ENCODE measurements at places on chromosomes 1 and 21.

- DNase-seq: no peak
Measured at GRCh38 chr1:36161641-36162531, 5.9 kb downstream of the MAP7D1 start.

DNA sequence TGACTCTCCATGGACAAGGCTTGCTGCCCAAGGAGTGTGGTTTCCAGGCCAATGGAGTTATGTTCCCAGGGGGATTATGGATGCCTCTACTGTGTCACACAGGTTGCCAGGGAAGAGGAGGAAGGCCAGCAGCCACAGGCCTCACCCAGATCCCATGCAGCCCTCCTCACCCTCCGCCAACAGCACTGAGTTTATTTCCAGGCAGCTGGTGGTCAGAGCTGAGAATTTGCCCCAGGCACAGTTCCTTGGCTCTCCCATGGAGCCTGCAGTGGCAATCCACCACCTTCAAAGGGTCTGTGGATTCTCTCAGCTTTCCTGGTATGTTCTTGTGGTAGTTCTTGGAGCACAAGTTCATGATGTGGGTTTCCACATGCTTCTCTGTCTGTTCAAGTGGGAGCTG, 79.2 kb downstream of the NTNG1 start:
- DNase-seq: no peak

DNA sequence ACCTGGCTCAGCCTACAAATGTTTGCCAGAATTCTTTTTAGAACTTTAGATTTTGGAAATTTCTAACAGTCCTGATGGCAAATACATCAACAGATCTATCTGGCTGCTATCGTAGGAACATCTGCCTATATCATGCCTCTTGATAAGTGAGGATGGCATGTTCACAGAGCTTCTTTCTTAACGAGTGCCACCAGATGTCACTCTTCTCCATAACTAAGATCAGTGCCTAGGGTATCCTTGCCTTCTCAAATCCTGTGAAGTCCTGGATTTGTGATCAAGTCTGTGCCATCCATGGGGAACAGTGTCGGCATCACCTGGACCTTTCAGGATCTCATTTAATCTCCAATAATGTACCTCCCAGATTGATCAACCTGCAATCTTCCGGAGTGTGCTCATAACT, 36.5 kb upstream of the CD5L start:
- DNase-seq: no peak

DNA sequence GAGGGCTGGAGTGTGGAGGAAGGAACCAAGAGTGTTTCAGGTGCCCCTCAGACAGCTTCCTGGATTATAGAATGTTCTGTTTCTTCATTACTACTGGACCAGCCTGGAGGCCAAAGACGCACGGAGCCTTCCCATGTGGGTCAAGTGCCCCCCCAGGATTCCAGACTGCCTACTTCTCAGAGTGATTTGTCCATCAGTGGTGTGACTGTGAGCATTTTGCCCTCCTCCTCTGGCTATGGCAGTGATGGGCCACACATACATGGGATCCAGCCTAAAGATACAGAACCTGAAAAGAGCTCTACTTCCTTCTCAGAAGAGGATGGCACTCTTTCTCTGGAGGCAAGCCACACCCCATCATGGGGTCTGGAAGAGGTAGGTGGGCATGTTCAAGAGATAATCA, 64.9 kb downstream of the MACF1 start:
- no peak for DNase-seq

DNA sequence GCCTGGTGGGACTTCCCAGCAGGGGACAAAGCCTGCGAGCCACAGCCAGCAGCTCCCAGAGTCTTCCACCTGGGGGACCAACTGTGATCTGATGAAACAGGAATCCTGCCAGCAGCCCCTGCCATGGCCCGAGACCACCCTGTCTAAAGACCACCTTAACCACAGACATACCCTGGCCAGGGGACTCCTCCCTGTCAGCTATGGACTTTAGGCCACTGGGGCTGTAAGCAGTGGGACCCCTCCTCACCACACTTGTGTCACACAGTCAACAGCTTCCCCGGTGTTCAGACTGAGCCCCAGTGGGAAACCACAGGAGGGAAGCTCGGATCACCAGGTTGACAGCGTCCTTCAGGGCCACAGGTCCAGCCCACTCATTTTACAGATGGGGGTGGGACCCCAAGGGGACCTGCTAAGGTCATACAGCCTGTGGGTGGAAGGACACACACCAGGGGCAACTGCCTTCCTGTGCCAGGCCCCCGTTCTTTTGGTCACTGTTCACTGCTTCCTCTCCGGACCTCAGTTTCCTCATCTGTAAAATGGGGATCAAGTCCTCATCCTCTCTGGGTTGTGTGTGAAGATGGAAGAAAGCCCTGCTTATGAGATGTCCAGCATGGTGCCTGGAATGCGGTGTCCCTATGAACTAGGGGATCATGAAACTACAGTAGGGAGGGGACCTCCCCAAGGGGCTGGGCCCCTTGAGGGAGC, 11.4 kb downstream of the EPHA2 start:
- DNase-seq: no peak

DNA sequence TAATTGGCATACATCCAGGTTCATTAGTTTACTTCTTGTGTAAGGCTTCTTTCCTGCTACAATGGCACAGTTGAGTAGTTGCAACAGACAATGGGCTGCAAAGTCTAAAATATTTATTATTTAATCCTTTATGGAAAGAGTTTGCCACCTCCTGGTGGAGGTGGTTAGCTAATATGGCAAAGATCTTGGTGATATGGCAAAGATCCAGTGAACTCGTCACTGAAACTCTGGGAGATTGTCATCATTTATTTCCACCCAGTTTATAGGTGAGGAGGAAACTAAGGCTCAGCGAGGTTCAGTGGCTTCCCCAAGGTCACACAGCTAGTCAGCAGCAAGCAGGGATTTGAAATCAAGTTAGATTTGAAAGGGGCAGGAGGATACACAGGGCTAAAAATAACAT, 16.1 kb upstream of the IFFO2 start:
- no peak for DNase-seq

DNA sequence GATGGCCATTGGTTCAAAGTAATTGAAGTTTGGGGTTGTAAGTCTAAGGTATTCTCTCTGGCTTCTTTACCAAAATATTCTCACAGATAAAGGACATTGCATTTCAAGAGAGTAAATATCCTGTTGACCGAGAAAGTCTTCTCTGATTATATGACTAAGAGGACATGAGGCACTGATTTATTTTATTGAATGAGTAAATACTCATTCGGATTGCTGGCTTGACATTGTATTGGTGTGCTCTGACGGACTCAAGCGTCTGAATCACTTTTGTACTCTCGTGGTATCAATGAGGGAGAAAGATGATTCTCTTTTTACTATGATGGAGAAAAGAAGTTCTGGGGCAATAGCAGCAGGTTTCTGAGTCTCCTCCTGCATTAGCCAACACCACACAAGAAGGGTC, 205.3 kb upstream of the RRP15 start:
- DNase-seq: no peak

- DNase-seq: peak; percentile 84
Measured at GRCh38 chr21:42120101-42120902, 49.2 kb downstream of the UMODL1 start.

DNA sequence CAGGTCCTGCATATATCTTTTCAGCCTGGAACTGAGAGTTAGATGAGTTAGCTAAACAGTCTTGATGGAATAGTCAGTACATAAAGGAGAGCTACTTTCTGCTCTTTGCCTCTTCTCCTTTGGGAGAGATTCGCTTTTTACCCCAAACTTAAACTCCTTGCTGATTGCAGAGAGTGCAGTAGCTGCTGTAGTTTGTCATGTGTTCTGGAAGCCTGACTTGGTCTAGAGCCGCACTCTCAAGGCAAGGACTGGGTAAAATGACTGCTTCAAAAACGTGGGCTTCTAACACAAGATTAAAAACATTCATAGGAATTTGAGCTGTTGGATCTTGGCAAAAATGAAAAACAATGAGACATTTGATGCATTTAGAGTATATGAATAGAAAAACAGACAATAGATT, 351.6 kb downstream of the RYR2 start:
- DNase-seq: no peak

GRCh38 chr1:175158170-175158591, 34.4 kb downstream of the KIAA0040 start:
- DNase-seq: no peak

- DNase-seq: no peak
Measured at GRCh38 chr21:45264912-45265515, 22.7 kb downstream of the POFUT2 start.

- DNase-seq: no peak
Measured at GRCh38 chr1:88462488-88463261, 221.4 kb upstream of the PKN2 start.

DNA sequence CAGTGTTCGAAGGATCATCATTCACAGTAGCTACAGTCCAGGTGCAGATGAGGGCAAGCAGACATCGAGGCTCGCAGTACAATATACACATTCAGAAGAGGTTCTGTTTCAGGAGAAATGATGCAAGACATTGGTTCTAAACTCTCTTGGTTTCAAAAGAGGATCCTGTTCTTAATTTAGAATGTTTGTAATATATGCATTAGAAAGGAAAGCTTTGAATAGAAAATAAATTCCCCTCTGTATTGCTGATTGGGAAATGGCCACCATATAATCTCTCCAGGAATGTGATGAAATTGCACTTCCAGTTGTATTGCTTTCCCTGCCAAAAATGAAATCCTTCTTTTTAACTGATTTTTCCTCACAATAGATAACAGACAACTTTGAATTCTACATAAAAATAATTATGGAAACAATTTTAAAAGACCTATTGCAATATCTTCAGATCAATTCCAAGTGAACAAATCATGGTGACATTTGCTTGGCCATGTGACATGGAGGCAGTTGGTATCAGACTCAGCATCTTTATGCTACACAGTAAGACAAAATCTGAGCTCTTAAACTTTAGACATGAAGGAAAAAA, 27.6 kb upstream of the SIPA1L2 start:
- DNase-seq: no peak

DNA sequence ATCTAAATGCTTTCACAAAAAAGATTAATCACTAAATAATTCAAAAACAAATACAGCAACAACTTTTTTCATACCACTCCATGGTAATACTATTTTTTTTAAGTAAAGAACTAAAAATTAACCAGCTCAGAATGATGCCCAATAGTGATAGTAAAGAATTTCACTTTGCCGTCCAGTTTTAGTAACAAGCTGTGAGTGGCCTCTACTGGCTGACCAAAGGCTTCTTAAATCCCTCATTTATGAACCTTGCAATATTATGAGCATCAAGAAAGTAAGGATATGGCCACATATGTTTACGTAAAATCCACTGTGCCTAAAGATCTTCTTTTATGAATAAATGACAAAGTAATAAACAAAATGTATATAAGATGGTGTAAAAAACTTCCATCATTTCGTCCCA, 108.6 kb downstream of the GPATCH2 start:
- no peak for DNase-seq

GRCh38 chr1:107653005-107653404, 312.0 kb downstream of the VAV3 start:
- no peak for DNase-seq

DNA sequence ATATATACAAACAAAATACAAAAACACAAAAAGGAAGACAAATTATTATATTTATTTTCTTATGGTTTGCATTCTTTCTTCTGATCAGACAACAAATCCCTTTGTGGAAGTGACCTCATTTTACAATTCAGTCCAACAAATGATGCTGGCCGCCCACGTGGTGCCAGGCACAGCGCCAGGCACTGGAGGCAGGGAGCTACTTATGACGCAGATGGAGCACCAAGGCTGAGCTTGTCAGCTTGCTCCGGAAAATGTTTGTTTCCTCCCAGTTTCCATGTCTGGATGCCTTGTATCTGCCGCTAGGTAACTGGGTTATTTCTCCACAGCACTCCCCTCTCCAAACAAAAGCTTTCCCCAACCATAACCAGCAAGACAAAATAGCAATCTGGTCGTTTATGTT, 30.7 kb upstream of the CD34 start:
- no peak for DNase-seq

DNA sequence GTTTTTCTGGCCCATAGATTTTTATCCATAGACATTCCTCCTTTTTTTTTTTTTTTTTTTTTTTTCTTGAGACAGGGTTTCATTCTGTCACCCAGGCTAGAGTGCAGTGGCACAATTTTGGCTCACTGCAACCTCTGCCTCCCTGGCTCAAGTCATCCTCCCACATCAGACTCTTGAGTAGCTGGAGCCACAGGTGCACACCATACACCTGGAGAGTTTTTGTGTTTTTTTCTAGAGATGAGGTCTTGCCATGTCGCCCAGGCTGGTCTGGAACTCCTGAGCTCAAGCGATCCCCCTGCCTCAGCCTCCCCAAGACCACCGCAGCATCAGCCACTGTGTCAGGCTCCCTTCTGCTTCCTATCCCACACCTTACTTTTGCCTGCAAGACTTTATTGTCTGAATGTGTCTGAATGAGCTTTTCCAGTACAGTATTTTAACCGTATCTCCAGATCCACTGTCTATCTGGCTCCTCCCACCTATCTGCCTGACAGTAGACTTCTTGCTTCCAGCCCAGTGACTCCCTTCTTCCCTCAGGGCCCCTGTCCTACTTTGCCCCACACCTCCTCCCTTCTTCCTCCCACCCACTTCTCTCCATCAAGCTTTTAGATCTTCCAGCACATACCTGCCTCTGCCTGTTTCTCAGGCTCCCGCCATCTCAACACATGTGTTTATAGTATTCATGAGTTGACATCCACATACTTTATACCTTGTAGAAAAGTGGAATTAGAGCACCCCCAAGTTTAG, 6.1 kb downstream of the C1orf21 start:
- DNase-seq: no peak

Measured in NCI-H2107 (cell line).